ENCODE measurements at places on chromosomes 16 and 17.

GRCh38 chr16:77816293-77816692, 27.9 kb downstream of the VAT1L start:
- DNase-seq = no peak

- DNase-seq = no peak
Observed at GRCh38 chr17:38591759-38592241, 14.0 kb downstream of the SRCIN1 start.

DNA sequence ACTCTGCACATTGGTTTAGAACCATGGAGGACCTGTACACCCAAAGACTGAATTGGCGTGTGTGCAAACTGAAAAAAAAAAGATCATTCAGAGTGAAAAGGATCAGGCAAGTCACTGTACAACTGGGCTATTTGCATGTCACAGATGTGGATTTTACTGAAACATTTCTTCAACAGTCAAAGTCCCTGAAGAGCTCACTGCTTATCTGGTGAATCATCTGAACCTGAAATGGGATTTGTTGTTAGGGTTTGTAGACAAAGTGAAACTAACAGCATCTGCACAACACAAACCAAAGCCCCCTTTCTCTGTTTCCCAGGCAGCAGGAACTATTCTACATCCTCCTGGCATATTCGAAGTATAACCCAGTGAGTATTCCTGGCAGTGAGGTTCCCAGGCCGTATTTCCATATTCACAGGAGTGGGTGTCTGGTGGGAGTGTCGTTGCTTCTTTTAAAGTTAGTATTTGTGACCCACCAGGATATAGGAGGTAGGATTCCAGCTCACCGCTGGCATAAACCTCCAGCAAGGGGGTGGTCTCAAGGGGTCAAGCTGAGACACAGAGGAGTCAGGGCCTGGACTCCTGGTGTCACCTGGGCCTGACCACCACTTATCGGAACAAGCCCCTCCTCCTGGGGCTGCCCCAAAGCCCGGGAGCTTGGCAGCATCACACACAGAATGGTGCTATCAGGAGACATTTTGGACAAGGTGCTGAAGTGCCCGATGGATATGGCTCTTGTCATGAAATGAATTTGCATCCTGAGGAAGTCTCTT, 80.9 kb downstream of the GOSR1 start:
- DNase-seq = no peak

DNA sequence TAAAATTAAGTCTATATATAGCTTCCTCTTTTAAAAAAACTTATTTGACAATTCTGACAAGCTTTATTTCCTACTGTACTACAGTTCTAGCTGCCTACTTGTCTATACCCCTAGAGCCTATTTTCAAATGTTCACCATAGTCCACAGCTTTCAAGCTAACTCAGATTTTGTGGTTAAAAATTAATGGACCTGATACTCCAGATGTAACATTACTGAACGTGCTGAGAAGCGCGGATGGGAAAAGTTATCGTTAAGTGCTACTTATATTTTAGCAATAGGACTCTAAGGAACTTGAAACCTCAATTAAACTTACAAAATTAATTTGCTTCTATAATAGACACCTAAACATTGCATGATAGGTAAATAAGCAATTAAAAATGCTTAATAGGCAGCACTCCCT, 31.2 kb downstream of the GNA13 start:
- no peak for DNase-seq

DNA sequence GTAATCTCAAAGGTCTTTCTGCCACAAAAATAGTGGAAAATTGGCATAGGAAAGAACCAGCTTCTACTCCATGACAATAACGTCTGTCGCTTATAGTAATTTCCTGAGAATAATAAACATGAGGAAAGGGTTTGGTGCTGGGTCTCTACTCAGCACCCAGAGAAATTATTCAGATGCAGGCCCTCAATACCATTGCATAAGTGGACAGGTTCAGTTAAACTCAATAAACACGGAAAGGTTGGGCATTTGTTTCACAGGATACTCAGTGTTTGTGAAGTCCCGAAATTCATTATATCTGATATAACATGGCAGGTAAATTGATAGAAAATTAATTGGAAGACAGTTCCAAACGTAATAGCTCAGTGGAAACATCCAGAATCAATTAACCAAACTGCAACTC, 254.0 kb downstream of the CNTNAP4 start:
- no peak for DNase-seq

- DNase-seq = no peak
Observed at GRCh38 chr17:65115839-65116238, 21.3 kb upstream of the RGS9 start.

GRCh38 chr17:73600103-73600871, 44.0 kb downstream of the SDK2 start:
- DNase-seq = no peak

- peak; percentile 17 for DNase-seq
Observed at GRCh38 chr17:81976332-81977210, 858 bp upstream of the ASPSCR1 start.

DNA sequence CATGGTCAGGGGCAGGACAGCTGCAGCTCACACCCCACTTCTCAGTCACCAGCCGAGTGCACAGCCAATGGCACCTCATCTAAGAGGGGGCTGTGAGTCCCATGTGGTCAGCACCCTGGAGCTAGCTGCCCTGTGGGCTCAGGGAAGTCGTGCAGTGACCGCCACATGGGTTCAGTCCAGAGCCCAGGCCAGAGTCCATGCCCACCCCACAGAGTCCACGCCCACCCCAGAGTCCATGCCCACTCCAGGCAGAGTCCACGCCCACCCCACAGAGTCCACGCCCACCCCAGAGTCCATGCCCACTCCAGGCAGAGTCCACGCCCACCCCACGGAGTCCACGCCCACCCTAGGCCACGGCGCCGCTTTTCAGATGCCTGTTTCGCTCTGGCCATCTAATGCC, 24.1 kb downstream of the SLC7A5 start:
- no peak for DNase-seq

GRCh38 chr16:67177743-67178699, 5.7 kb downstream of the MATCAP1 start:
- DNase-seq = peak; percentile 60

GRCh38 chr16:85565340-85565739, 47.8 kb upstream of the GSE1 start:
- DNase-seq = no peak

DNA sequence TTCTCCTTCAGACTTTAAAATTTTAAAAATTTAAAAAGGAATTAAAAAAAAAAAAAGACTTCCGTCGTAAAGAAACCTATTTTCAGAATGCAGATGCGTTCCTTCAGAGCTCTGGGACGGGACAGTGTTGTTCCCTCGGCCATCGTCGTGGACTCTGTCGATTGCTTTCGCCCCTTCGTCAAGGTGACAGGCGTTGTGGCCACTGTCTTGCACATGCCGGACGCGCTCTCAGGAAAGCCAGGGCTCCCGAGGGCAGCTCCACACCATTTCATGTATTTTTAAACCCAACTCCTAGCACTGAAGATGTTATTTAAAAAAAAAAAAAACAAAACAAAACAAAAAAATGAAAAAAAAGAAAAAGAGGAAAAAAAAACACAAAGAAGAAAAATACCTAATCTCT, 22.3 kb downstream of the TMC6 start:
- DNase-seq = no peak

DNA sequence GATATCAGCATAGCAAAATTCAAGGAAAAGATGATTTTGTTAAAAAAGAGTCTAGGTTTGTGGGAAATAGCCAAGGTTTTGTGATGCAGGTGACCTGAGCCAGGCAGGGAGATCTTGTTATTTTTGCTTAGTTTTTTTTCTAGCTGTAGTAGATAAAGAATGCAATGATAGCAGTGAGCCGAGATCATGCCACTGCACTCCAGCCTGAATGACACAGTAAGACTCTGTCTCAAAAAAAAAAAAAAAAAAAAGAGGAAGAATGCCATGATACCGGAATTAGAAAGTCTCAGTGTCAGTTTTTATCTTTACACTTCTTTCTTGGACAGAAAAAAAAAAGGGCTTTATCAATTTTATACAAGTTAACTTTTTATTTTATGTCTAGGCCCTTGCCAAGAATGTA, 27.5 kb downstream of the TMEM238L start:
- no peak for DNase-seq

- DNase-seq = no peak
Observed at GRCh38 chr16:15954814-15955151, 5.4 kb downstream of the ABCC1 start.

DNA sequence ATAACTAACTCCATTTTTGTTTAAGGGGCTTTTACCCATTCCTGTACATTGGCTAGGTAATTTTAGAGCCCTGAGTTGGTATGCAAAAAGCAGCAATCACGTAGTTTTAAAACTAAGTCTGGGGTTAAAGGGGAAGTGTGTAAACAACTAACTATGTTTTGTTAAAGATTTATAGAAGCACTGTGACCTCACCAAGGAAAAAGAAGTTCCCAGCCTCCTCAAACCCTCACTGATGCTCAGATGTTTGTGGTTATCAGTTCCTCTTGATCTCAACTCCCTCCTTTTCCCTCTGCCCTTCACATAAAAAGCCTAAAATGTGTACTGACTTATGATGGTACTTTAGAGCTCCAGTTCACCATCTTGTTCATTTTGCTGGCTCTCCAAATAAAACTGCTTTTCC, 119.9 kb upstream of the IRX6 start:
- DNase-seq = no peak

DNA sequence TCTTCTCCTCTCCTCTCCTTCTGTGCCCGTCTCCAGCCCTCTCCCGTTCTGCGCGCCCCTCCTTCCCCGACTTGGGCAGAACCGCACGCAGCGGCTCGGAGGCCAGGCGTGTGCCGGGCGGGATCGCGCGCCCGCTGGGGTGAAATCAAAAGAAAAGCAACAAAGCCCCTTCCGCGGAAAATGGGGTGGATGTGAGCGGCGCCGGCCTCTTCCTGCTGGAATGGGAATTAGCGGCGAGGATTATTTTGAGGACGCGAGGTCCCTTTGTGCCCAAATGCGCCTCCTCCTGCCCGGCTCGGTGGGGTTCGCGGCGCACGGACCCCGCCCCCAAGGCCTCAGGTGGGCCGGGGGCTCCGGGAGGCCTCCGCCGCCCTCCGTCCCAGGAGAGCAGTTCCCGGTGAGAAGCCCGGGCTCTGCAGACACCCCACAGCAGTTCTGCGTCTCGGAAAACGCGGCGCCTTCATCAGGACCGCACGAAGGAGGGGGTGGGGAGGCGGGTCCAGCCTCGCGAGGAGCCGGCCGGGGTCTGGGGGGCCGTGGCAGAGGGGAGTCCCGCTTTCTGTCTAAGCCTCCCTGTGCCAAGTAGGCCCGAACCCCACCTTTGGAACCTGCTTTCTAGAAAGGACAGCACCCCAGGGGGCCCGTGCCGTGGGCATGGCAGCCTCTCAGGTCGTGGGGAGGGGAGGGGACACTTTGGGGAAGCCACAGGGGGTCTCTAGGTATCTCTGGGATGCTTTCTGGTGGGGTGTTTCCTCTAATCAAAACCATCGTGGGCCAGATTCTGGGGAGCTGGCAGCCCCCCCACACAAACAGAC, 91.0 kb upstream of the CBX4 start:
- no peak for DNase-seq

GRCh38 chr16:75301804-75302203, 50.4 kb upstream of the BCAR1 start:
- DNase-seq = no peak

DNA sequence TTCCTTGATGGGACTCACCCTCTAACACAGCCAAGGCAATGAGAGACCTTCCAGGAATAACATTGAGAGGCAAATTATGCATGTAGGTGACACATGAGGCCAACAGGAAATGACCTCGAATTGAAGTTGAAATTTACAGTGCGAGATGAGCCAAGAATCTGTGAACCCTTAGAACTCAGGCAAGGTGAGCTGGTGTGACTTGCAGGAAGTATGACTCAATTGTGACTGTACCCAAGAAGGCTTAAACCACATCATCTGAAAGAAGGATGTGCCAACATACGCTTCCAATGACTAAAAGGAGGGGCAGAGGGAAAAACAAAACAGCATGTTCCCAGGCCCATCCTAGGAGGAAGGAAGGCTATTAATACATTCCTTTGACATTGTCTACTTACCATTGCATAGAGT, 44.8 kb downstream of the PITPNC1 start:
- DNase-seq = no peak

DNA sequence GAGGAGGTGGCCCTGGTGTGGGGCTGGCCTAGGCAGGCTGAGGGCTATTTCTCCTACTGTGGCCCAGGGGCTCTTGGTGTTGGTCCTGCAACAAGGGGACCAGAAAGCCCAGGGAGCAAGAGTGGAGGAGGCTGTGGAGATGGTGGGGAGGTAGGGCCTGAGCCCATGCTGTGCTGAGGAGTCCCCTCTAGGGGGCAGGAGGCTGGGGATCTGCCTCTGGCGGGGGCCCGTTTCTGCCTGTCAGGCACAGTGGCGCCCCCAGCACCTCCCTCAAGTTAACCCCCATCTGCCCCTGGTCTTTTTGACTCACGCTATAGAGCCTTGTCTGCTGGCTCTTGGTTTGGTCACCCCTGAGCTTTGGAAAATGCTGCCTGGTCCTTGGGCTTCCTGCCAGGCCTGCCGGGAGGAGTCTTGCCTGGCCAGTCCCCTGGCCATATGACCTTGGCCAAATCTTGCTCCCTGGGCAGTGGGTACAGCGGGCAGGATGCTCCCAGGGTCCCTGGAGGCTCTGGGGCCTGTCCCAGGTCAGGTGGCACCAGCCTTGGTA, 5.9 kb downstream of the BAIAP2 start:
- DNase-seq = no peak

DNA sequence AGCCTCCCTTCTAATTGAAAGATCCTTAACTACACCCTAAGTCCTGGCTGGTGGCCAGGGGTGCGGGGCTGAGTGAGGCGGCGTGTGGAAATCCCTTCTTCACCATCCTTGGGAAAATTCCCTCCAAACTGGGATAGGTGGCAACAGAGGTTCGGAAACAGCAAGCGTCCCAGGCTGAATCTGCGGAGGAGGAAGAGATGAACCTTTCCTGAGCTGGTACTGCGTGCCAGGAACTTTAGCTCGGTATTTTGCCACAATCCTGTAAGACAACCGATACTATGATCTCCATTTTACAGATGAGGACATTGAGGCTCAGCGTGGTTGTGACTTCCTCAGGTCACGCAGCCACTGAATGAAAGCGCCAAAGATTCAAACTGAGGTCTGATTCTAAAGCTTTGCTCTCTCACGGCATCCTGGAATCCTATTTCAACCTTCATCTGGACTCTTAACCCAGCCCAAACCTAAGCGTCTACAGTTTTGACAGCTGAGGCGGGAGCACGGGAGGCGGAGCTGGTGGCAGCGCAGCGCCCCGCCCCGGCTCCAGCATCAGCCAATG, 583 bp upstream of the CYLD start:
- DNase-seq = no peak

DNA sequence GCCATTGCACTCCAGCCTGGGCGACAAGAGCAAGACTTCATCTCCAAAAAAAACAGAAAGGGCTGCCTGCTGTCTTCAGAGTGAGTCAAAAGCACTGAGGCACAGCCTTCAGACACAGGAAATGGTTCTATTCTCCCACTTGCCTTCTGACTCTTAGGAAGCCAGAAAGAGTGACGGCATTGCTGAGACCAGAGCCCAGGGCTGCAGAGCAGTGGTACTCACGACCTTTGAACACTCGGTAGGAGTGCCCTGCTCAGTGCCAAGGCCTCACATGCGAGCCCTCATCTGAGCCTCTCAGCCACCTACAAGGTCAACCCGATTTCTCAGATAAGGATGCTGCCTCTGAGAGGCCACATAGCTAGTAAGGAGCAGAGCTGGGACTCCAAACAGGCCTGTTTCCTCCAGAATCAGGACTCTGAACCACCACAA, 3.5 kb upstream of the ITGAE start:
- no peak for DNase-seq

All from NCI-H1930 (cell line).